ENCODE measurements at places on chromosomes 12 and 14.

DNA sequence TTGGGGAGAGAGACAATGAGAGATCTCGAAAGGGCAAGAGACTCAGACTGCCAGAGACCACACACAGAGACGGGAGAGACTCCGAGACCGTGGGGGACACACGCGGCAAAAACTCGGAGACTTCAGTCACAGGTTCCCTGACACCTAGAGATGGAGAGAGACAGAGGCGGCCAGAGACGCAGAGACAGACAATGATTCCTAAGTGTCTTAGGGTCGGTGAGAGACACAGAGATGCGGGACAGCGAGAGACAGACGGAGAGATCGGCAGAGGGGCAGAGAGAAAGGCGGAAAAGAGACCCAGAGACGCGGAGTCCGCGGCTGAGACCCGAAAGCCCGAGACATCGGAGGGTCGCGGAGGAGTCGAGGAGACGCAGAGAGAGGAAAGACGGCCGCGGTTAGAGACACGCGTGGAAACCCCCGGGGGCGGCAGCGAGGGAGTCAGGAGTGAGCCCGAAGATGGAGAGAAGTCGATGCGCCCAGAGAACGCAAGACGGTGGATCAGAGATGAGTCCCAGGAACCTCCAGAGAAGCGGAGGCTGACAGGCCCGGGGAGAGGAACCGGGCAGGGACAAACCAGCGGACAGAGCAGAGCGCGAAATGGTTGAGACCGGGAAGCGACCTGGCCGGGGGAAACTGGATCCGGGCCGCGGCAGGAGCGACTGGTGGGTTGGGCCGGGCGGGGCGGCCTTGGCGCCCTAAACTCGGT is 7.8 kb downstream of the LHX5 start:
- no peak for DNase-seq

- no peak for DNase-seq
Measured at GRCh38 chr14:102606296-102606695, 13.8 kb downstream of the RCOR1 start.

GRCh38 chr12:132239392-132239791 is 90.0 kb downstream of the GALNT9 start:
- no peak for DNase-seq

GRCh38 chr12:59593761-59594160 is 2.1 kb upstream of the SLC16A7 start:
- no peak for DNase-seq

- no peak for DNase-seq
Measured at GRCh38 chr12:123485756-123486155, 27.8 kb downstream of the SNRNP35 start.

GRCh38 chr14:65791191-65791981 is 378.9 kb downstream of the FUT8 start:
- no peak for DNase-seq

GRCh38 chr12:132685400-132685799 is 1.7 kb downstream of the POLE start:
- no peak for DNase-seq

- no peak for DNase-seq
Measured at GRCh38 chr12:90404071-90404470, 550.9 kb downstream of the CCER1 start.

DNA sequence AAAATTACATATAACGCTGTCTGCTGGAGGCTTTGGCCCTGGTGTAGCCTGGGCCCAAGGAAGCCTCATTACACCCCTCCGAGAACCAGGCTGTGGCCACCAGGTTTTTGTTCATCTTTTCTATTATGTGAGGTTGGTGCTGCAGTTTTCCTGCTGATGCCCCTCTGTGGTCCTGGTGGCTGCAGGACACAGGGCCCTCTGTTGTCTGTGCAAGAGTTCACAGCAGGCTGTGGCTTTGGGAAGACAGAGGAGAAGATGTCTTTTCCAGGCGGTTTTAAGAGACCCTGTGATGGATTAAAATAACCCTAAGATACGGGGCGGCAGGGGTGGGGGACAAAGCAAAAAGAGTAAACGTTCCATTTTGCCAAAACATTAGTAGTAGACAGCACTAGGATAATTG is 121.5 kb downstream of the ADGRD1 start:
- no peak for DNase-seq

- DNase-seq, result no peak
Measured at GRCh38 chr12:27361372-27361771, 28.7 kb downstream of the BMAL2 start.

DNA sequence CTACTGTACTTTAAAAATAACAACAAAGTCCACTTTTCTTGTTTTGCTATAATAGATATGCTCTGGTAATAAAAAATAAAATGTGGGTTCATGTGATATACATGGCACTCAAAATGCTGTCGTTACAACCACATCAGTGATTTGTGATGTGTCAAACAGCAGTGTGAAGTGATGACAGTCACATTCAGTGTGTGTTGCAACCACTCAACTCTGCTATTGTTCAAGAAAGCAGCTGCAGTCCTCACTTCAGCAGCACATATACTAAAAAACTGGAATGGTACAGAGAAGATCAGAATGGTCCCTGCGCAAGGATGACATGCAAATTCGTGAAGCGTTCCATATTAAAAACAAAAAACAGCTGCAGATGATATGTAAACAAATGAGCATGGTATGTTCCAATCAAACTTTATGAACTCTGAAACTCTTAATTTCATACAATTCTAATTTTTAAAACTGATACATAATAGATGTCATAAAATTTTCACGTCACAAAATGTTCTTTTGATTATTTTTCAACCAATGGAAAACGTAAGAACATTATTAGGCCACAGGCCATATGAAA is 6.7 kb downstream of the TRMT5 start:
- no peak for DNase-seq

DNA sequence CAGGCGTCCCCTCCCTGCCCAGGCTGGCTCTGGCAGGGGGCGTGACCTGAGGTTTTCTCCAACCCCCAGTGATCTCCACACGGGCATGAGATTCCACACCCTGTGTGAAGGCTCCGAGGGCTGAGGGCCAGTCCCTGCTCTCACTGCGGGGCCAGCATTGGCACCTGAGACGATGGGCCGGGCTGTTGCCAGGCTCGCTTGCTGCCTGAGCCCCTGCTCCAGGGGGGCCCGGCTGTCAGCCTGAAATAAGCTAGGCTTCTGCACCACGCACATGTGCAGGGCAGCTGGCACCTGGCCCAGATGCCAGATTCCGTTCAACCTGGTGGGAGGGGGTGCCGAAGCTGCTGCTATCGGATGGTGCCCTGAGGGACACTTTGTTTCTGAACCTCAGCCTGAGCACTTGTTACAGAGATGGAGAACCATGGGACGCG is 196.5 kb upstream of the PRMT8 start:
- no peak for DNase-seq

Measured in stimulated activated CD8-positive, alpha-beta memory T cell treated with anti-CD3 and anti-CD28 coated beads, Interleukin-4, amount 100 ng/mL, for 4 hours (primary cell).